Stimulated activated CD4-positive, alpha-beta T cell treated with anti-CD3 and anti-CD28 coated beads, TNF-alpha, amount 100 ng/mL, for 48 hours (primary cell): ENCODE measurements at places on chromosomes 2 and 18.

DNA sequence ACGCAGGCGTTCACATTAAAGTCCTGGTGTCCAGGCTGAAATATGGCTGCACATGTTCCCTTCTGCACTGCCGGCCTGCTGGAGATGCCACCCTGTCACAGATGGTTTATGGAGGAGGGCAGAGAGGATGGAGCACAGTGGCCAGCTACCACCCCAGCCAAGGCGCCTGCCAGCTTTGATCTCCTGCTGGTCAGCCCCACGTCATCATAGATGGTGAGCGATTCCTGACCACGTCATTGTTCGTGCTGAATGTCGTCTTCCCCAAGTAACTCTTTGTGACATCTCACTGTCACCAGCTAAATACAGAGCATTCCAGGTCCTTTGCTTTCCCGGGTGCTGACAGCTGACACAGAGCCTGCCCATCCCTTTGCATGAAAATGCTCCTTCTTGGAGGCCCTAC lies 248.3 kb downstream of the TTC32 start:
- DNase-seq = no peak

GRCh38 chr2:99857867-99858444 lies 284.4 kb downstream of the AFF3 start:
- DNase-seq = no peak

DNA sequence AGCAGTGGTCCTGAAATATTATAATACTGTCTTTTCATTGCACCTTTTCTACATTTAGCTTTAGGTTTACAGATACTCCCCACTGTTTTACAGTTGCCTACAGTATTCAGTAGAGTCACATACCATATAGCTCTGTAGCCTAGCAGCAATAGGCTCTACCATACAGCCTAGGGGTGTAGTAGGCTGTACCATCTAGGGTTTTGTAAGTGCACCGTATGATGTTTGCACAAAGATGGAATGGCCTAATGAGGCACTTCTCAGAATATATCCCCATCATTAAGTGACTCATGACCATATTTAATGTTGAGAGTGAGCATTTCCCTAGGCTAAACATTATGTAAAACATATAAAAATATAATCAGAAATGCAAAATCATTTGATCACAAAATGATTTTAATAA lies 511.3 kb upstream of the RAB12 start:
- no peak for DNase-seq

GRCh38 chr2:237496428-237496827 lies 9.4 kb downstream of the MLPH start:
- DNase-seq = no peak

- no peak for DNase-seq
Measured at GRCh38 chr2:64220265-64220664, 76.0 kb upstream of the PELI1 start.

- DNase-seq = no peak
Measured at GRCh38 chr2:230156782-230157699, 62.7 kb downstream of the SP110 start.

- no peak for DNase-seq
Measured at GRCh38 chr2:129882476-129882875, 97.0 kb upstream of the RAB6C start.

GRCh38 chr2:30293303-30293921 lies 62.1 kb downstream of the LBH start:
- no peak for DNase-seq

- DNase-seq = no peak
Measured at GRCh38 chr18:67618061-67618460, 101.5 kb upstream of the DSEL start.

GRCh38 chr2:111172666-111173065 lies 52.0 kb downstream of the BCL2L11 start:
- no peak for DNase-seq

DNA sequence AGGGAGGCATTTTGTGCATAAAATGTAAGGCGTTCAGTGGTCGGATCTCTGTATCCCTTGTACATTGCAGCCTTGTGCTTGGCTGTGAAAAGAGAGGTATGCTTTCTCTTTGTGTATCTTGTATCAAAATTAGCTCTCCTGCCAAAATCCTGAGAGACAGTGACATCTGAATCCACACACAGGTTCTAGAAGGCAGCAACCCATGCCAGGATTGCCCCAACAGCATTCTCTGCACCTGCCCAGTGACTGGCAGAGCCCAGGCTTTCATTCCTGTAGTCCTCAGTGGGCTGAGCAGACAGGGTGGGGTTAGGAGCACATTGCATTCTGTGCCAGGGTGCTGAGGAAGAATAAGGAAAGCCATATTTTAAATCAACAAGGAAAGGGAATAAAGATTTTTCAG lies 740.3 kb upstream of the RAB6C start:
- no peak for DNase-seq

DNA sequence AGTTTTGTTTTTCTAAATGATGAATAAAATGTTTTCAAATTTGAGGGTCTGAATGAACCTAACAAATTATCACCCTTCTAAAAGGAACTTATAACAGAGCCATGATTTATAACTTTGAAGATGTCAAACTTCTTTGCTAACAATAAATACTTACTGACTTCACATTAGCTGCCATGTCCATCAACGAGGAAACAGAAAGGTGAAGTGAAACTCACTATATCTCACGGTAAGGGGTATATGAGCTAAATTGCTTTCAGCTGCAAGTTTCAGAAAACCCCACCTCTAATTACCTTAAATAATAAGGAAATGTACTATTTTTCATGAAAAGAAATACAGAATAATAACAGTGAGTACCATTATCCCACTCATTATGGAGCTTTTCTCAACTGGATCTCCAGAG lies 350.8 kb upstream of the NT5C1B start:
- no peak for DNase-seq

- no peak for DNase-seq
Measured at GRCh38 chr2:73971722-73972121, 13.0 kb upstream of the TET3 start.
